ENCODE measurements at places on chromosomes 2 and 18. TPM values are rescaled to one million over a fixed set of nuclear protein-coding genes. Genes with fewer than 3 reads are reported as not detected.

Gene NT5DC4
- total RNA-seq = not detected

Gene FAM161A
- 10.2 TPM for total RNA-seq

Gene TMEM163
- total RNA-seq = 2.8 TPM

Gene LIMS3
- 2.0 TPM for total RNA-seq

Gene RFTN2
- 2.4 TPM for total RNA-seq

GRCh38 chr2:27427863-27428212, 593 bp upstream of the NRBP1 start:
- no peak overlapping the region for H3K27ac ChIP-seq
- H3K4me1 ChIP-seq = no peaks in the 10 kb centered on the region
- no peaks in the 10 kb centered on the region for H3K36me3 ChIP-seq
- no peaks in the 10 kb centered on the region for H3K27me3 ChIP-seq

DNA sequence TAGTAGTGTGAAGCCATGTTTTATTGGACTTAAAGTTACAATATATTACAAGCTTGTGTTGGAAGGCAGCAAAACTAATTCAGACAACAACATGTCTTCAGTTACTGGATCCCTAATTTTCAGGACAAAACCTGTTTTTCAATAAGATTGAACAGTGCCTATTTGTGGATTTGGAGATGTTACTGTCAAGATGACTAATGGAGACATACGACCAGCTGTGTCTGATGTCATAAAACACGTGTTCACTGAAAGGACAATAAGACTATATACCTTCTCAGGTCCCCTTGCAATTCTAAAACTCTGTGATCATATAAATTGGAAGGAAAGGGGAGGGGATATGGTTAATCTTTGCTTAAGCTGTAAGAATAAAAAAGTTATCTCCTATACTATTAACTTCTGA, 21.7 kb downstream of the METTL21A start:
- no peak for DNase-seq
- H3K27ac ChIP-seq = no peak overlapping the region
- H3K4me1 ChIP-seq = no peaks in the 10 kb centered on the region
- H3K27me3 ChIP-seq = no peaks in the 10 kb centered on the region

DNA sequence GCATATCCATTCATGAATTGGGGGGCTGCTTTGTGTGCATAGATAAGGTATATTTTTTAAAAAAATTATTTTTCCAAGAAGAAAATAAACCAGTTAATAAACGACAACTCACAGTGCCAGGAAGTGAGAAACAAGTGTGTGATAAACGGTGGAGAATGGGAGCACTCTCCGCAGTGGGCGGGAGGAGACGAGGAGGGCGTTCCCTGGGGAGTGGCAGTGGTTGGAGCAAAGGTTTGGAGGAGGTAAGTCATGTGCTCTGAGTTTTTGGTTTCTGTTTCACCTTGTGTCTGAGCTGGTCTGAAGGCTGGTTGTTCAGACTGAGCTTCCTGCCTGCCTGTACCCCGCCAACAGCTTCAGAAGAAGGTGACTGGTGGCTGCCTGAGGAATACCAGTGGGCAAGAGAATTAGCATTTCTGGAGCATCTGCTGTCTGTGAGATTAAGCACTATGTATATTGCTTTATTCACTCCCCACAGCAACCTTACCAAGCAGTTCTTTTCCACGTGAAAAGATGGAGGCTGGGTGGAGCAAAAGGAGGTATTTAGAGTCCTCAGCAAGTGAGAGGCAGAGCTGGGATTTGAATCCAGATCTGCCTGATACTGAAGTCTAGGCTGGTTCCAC, 27.0 kb upstream of the CASP8 start:
- no peaks in the 10 kb centered on the region for H3K27me3 ChIP-seq
- no peaks in the 10 kb centered on the region for H3K4me1 ChIP-seq
- peak; percentile 51 for DNase-seq
- H3K4me3 ChIP-seq = peak overlapping the region; percentile 7
- no peaks in the 10 kb centered on the region for H3K36me3 ChIP-seq

DNA sequence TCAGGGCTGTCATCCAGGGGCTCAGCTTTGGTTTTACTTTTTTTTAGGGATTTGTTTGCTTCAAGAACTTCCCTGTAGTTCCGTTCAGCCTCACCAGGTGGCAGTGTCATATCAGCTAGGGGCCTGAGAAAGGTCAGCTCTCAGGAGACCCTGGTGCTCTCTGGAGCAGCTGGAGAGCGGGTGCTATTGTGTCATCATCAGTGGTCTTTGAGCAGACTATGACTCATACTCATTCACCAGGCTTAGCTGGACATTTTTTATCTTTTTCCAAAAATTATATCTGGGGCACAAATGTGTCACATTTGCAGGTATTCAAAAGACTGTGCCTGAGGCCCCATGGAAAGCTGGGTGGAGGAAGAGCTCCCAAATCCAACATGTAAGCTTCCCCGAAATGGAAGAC, 24.4 kb downstream of the ZNF892 start:
- H3K36me3 ChIP-seq = no peaks in the 10 kb centered on the region
- H3K27me3 ChIP-seq = no peaks in the 10 kb centered on the region
- DNase-seq = peak; percentile 66

GRCh38 chr18:62881509-62882016, 166.2 kb downstream of the PHLPP1 start:
- H3K4me1 ChIP-seq = peaks cover 30% of the 10 kb centered on the region
- DNase-seq = no peak
- no peaks in the 10 kb centered on the region for H3K27me3 ChIP-seq
- H3K27ac ChIP-seq = peak overlapping the region; percentile 19

DNA sequence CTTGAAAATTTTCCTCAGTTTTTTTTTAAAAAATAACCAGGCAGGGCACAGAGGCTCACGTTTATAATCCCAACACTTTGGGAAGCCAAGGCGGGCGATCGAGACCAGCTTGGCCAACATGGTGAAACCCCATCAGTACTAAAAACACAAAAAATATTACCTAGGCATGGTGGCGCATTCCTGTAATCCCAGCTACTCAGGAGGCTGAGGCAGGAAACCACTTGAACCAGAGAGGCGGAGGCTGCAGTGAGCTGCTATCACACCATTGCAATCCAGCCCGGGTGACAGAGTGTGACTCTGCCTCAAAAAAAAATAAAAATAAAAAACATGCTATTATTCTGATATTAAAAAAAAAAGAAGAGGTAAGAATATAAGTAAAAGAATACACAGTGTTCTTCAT, 191.0 kb downstream of the ZEB2 start:
- no peak overlapping the region for H3K27ac ChIP-seq
- H3K4me1 ChIP-seq = peaks cover 3% of the 10 kb centered on the region
- no peak for DNase-seq
- no peaks in the 10 kb centered on the region for H3K27me3 ChIP-seq
- no peaks in the 10 kb centered on the region for H3K36me3 ChIP-seq

GRCh38 chr18:45619826-45620201, 4.5 kb downstream of the SLC14A2 start:
- DNase-seq = no peak
- H3K27me3 ChIP-seq = no peaks in the 10 kb centered on the region
- no peaks in the 10 kb centered on the region for H3K4me1 ChIP-seq
- no peaks in the 10 kb centered on the region for H3K36me3 ChIP-seq
- no peak overlapping the region for H3K27ac ChIP-seq

- H3K27me3 ChIP-seq = no peaks in the 10 kb centered on the region
- peak; percentile 52 for DNase-seq
- peaks cover 35% of the 10 kb centered on the region for H3K36me3 ChIP-seq
- peaks cover 6% of the 10 kb centered on the region for H3K4me1 ChIP-seq
- no peak overlapping the region for H3K4me3 ChIP-seq
- no peak overlapping the region for H3K27ac ChIP-seq
Measured at GRCh38 chr2:20291106-20291564, 59.5 kb downstream of the PUM2 start.

- H3K4me1 ChIP-seq = peaks cover 2% of the 10 kb centered on the region
- no peak overlapping the region for H3K27ac ChIP-seq
- no peak for DNase-seq
- no peaks in the 10 kb centered on the region for H3K36me3 ChIP-seq
- no peak overlapping the region for H3K4me3 ChIP-seq
Measured at GRCh38 chr2:142037744-142038143, 93.1 kb downstream of the LRP1B start.

All from H1 (cell line).